ENCODE measurements at places on chromosomes 12 and 14.

- DNase-seq = no peak
These were observed 10.6 kb downstream of the TMED10 start for GRCh38 chr14:75165586-75166391.

- no peak for DNase-seq
These were observed 286.8 kb downstream of the DIO2 start for GRCh38 chr14:79924551-79924950.

DNA sequence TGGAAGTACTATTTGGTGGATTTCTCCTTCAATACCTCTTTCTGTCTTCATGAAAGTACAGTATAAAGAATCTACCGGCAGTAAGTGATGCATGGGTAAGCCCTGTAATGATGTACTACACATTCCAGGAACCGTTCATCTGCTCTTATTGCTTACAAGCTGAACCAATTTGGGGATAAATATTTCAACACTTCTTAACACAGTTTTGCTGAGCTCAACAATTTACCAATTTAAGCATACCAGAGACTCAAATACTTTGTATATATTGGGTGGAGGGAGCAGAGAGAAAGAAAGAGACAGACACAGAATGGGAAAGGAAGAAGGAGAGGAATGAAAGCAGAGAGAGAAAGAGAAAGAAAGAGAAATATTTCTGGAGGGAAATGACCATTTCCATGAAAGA is 821.1 kb upstream of the FLRT2 start:
- DNase-seq = no peak

DNA sequence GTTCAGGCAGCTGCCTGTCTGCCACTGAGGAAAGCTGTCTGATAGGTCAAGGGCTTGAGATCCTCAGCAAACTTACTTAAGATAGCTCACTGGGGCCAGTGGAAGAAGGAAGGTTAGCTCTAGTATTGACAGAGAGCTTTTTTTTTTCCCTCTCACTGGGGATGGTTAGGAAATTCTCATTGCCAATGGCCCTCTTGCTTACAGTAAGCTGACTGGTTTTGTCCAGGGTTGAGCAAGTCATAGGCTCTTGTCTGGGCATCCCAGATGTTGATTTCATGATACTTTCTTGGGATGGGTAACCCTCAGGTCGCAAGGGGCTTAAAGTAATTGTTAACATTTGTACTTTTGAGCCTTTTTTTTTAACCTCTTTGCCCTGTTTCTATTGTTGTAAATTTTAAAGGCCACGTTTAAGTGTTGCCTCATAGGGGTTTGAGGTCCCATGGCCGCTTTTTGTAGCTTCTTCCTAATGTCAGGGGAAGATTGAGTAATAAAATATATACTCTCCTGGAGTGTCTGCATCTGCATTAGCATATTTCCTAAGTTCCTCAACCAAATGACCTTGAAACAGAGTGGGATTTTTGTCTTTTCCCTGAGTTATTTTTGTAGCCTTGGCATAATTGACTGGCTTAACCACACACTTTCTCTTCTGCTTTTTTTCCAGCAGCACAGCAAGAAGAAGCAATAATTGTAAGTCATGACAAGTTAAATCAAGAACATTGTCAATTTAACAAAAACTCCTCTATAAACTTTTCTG is 716.0 kb downstream of the LRFN5 start:
- DNase-seq = no peak

DNA sequence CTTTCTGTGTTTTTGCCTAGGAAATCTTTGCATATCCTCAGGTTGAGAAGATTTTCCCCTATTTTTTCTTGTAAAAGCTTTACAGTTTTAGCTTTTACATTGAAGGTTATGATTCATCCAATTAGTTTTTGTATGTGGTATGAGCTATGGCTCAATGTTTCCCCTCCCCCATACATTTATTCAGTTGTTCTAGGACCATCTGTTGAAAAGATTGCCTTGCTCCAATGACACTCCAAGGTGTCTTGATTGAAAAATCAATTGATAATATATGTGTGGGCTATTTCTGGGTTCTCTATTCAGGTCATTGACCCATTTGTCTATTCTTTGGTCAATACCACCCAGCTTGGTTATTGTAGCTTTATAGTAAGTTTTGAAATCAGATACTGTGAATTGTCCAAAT is 42.6 kb downstream of the LRTM2 start:
- no peak for DNase-seq

GRCh38 chr12:112875608-112876007 is 31.2 kb upstream of the OAS1 start:
- DNase-seq = no peak

DNA sequence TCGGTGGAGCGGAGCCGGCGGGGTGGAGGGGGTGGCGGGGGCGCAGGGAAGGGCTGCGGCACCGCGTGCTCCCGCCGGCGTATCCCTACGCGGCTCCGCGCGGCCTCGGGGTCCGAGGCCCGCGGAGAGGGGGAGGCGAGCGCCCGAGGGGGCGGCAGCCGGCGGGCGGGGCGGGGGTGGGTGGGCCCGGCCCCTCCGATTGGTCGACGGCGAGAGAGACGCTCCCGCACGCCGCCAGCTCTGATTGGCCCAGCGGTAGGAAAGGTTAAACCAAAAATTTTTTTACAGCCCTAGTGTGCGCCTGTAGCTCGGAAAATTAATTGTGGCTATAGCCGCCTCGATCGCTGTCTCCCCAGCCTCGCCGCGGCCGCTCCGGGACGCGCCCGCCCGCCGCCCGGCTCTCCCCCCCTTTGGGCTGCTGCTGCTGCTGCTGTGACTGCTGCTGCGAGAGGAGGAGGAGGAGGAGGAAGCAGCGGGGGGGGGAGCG is at the start of gene FOXG1:
FOXG1 (plus strand) TSS at position 319 of the 487 bp plus-strand sequence. CDS start 493 bp downstream, outside the sequence.
- no peak for DNase-seq

GRCh38 chr12:95796225-95796981 is 5.8 kb upstream of the NTN4 start:
- DNase-seq = no peak

DNA sequence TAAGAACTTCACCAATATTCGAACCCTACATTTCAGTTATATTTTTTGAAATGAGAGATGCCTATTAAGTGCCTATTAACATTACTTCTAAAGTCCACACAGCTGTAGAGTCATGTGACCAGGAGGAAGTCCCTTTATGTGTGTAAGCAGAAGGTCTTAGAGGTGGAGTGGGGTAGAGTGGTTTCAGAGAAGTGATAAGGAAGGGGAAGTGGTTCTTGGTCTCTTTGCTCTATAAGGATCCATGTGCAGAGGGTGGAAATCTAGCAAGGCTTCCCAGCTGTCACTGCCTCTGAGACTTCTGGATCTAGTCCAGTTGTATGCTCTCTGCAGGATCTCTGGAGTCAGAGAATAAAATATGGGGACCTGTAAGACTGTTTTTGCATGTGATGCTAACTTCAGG is 673.9 kb downstream of the FLRT2 start:
- DNase-seq = no peak

GRCh38 chr12:34206061-34206785 is 183.9 kb downstream of the ALG10 start:
- DNase-seq = no peak

- no peak for DNase-seq
These were observed 330.6 kb upstream of the FBXO33 start for GRCh38 chr14:39762576-39763401.

GRCh38 chr14:38233218-38233617 is 22.7 kb downstream of the CLEC14A start:
- no peak for DNase-seq

DNA sequence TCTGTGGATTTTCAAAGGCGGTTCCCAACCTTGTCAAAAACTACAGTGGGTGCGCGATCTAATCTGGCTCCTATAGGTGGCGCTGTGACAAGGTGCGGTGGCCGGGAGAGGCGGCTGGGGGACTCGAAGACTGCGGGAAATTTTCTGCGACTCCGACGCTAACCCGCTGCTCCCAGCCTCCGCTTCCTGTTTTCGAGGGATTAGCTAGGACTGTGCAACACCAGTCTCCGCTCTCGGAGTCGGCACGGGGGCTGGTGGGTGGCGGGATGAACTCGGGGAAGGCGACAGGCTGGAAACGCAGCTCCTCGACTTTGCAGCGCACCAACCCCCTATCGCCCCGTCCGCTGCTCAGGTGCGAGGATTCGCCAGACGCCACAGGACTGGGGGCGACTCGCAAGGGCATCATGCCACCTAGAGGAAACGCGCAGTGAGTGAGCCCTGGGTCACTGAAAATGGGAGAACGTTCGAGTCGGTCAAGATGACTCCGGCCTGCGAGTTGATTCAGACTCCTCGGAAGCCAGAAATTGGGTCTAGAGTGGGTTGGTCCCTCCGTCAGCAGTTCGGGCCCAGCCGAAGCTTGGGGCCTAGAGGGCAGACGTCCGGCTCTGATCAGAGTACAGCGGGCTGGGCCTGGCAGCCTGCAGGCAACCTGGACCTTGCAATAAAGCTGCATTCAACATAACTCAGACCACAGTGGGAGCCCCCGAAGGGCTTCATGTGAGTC is 5.5 kb upstream of the PAX9 start:
- DNase-seq = no peak

DNA sequence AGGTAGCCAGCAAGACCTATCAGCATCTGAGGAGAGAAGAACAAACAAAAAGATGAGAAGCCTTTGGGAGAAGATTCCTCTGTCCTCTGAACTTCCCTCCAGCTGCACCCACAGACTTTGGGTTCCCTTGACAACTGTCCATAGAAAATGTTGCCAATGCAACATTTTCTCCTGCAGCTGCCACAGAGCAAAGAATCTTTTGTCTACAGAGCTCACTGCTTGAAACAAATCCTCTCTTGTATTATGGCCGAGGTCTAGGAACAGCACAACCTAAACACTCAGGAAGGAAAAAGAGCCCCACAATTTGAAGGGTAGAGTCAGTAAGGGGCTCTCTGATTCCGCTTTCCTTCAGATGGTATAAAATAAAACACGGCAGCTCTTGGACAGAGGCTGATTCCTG is 14.3 kb downstream of the POMT2 start:
- no peak for DNase-seq

DNA sequence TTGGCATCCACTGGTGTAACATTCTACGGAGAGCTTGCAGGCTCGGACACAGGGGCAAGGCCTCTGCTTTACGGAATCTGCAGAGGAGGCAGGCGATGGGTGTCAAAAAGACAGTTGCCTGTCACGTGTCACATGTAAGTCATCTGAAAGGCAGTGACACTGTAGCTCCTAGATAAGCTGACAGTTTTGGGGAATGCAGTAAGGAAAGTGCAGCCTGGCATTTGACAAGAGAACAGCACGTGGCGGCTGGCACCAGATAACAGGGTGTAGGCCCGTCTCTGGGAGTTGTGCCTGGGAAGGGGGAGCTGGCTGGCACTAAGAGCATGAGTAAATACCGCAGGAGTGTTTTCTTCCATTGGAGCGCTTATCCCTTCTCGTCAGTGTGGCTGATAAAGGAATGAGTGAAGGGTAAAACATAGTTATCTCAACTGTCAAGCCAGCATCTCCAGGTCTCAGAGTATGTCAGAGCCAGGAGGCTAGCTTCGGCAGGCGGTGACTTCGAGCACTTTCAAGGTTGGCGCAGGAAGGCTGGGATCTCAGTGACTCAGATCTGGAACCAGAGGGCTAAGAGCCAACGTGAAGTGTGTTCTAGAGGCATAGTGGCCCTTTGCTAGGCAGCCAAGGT is 26.1 kb downstream of the ADCK1 start:
- no peak for DNase-seq

GRCh38 chr12:116666305-116666673 is 71.6 kb downstream of the SPRING1 start:
- no peak for DNase-seq

GRCh38 chr14:37138898-37139297 is 33.5 kb downstream of the SLC25A21 start:
- DNase-seq = no peak

GRCh38 chr12:26273811-26274210 is 78.4 kb downstream of the SSPN start:
- DNase-seq = no peak

DNA sequence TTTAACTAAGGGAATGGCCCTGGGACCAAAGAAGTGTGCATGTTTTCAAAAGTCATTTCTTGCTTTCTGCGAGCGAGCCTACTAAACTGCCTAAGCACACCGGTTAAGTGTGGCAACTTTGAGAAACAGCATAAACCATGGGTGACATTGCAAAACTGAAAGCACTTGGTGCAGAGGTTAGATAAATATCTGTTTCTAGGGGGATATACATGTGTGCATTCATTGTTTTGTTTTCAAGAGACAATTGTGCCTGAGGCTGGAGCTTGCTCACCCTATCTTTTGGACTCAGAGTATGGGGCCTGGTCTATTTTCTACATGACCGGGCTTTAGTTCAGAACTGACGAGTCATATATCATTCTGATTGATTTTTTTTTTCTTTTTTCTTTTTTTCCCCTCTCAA is 923.4 kb downstream of the NRXN3 start:
- DNase-seq = no peak

DNA sequence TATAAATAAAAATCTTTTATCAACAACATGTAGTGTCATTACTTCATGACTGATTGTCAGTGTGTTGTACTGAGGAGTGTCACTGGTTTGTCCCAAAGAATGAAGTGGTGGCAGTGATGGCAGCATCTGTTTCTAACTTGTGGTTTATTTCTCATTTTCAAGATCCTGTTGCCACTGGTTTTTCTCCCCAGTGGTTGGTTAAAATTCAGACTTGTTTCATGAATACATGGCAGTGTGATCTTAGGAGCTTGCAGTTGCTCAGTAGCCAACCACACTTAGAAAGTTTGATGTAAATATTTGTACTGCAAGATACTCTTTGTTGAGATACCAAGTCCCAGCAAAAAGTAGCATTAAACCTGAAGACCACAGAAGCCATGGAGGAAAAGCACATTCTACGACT is 69.8 kb downstream of the PLEKHA5 start:
- DNase-seq = no peak

DNA sequence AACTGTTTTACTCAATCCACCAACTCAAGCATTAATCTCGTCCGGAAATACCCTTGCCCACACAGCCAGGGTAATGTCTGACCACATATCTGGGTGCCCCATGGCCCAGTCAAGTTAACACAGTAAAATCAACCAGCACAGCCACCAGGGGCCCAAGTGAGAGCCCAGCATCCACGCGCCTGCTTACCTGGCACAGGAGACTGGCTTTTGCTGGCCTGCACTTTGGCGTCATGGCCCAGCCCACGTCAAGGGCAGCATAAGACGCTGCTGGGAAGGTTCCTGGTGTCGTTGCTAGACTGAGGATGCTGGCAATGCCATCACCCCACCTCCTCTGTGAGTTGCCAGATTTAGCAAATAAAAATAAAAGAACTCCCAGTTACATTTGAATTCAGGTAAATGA is 53.6 kb upstream of the BCL11B start:
- no peak for DNase-seq

- DNase-seq = no peak
These were observed 30.6 kb downstream of the SLC16A7 start for GRCh38 chr12:59626382-59626781.

- no peak for DNase-seq
These were observed 200.4 kb downstream of the PTPRO start for GRCh38 chr12:15522574-15523187.

DNA sequence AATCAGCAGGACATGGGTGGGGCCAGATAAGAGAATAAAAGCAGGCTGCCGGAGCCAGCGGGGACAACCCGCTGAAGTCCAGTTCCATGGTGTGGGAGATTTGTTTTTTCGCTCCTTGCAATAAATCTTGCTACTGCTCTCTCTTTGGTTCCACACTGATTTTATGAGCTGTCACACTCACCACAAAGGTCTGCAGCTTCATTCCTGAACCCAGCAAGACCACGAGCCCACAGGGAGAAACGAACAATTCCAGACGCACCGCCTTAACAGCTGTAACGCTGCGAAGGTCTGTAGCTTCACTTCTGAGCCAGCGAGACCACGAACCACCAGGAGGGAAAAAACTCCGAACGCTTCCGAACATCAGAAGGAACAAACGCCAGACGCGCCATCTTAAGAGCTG is 2.8 kb upstream of the CNIH1 start:
- DNase-seq = no peak
